ENCODE measurements at places on chromosomes 11 and 22.

- no peak for DNase-seq
Observed at GRCh38 chr22:44667276-44667675, 34.7 kb upstream of the PRR5 start.

GRCh38 chr22:48180631-48181030 is 1418.2 kb downstream of the TBC1D22A start:
- DNase-seq, result no peak

GRCh38 chr11:61762798-61763197 is 10.4 kb downstream of the MYRF start:
- no peak for DNase-seq

DNA sequence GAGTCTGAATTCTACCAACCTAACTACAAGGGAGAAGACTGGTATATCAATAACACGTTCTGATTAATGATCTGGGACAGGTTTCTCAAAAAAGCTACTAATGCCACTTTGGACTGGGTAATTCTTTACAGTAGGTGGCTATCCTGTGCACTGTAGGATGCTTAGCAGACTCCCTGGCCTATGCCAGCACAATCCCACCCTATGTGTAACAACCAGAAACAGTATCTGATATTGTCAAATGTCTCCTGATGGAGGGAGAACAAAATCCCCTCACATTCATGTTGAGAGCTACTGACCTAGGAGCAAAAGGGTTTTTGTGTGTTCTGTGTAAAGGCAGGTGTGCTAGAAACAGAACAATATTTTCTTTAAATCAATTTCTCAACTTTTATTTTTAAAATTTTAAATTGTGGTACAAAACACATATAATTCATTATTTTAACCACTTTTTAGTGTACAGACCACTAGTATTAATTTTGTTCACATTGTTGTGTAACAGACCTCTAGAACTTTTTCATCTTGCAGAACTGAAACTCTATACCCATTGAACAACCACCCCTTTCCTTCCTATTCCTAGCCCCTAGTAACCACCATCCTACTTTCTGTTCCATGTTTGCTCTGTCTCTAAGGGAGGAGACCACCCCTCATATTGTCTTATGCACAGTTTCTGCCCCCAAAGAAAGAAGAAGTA is 2.1 kb upstream of the MS4A6A start:
- DNase-seq, result no peak

DNA sequence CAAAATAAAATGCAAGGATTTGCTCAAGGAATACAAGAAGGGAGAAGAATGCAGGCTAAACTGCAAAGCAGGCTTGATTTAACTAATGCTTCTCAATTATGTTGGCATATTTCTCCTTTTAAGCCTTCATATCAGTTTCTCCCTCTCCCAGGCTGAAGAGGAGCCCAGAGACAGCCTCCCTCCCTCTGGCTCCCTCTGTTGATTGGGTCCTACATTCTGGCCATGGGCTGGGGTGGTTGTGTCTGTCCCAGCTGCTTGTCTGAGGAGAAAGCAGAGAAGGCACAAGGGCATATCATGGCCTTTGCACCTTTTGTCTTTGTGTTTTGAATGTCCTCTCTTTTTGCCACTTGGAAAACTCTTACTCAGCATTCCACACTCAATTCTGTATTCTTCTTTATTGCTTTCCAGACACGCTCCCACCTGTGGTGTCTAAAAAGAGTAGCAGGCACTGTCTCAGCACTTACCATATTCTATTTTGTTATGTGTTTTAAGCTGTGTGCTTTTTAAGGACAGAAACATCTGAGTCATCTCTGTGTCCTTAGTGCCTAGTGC is 77.4 kb downstream of the INSC start:
- no peak for DNase-seq

DNA sequence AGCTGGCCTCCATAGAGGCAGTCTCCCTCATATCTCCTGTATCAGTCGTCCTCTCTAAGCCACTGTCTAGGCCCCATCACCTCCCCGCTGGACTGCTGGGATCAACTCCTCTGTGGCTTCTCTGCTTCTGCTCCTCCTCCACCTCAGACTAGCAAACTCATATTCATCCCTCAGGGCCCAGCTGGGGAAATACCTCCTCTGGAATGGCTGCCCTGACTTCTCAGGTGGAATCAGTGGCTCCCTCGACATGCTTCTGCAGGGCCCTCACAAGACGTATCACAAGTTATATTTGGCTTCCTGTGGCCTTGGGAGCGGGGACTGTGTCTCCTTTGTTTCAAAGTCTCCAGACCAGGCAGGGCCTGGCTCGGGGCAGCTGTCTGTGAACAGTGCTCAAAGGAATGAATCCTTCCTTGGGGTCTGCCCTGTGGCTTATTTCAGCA is 10.0 kb downstream of the SLC29A2 start:
- DNase-seq, result no peak

- DNase-seq, result no peak
Observed at GRCh38 chr11:31110830-31111229, 258.7 kb downstream of the DCDC1 start.

DNA sequence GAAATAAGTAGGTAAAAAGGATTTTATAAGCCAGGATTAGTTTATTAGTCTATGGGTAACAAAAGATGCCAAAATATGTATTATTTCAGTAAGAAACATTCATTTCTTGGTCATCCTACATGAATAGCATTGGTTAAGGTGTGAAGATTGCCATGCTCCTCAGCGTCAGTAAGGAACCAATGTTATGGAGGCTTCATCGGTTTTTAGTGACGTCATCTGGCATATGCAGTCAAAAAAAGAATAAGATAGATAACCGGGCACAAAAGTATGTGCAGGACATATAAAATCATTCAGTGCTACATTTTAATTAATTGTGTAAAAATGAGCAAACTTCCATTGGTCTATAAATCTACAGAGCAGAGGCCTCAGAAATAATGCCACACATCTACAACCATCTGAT is 29.4 kb downstream of the TRIM5 start:
- DNase-seq, result no peak

DNA sequence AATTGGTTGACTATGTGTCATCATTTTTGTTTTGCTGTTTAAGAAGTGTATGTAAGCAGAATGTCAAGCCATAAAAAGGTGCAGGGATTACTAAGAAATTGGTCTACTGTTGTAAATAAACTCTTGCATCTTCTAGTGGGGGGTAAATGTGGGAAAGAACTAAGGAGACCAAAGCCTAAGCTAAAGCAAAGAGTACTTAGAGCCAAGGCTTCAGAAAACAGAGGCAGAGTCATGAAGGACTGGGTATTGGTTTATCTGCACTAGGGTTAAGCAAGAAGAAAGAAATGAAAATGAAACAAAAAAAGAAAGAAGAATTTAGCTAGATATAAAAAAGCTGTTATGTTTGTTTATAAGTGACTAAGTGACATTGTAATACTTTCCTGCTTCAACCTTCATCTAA is 628.1 kb downstream of the METTL15 start:
- DNase-seq, result no peak

- DNase-seq, result no peak
Observed at GRCh38 chr11:107567739-107568335, 2.3 kb upstream of the ALKBH8 start.

GRCh38 chr11:75244052-75244814 is 3.7 kb downstream of the TPBGL start:
- no peak for DNase-seq

DNA sequence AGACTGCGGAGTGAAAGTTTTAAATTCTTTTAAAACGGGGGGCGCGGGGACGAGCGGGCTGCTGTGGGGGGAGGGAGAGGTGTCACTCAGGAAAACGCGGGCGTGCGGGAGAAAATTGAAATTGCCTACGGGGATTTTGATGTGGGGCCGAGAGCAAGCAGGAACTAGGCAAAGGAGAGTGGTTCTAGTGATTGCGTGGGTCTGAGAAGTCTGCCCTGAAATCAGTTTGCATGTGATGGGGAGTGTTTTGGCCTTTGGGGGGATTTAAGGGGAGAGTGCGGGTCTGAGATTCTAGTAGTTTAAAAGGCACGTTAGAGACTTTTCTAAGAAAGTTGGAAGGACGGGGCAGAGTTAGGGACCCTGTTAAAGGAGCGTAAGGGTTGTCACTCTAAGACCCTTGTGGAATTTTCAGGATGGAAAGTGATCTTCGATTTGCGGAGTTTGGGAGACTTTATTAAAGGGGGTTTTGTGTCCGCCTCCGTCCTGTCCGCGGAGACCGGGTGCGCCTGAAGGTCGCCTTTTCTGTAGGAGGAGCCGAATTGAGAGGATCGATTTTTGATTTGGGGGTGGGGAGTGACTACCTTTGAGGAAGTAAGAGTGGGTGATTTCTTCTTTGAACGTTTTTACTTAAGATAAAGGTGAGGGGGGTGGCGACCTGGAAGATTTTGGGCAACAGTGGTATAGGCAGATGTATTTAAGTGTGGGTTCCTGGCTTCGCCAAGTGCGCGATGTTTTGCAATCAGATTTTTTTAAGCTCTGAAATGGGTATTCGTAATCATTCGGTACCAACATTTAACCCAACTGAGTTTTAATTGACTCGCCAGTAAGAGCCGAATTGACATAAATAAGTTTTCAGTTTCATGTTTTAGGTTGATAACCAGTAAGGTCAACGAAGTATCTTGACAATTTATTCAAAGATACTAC is 1.1 kb downstream of the EED start:
- DNase-seq, result peak; percentile 75

GRCh38 chr11:126383339-126384335 is 28.2 kb downstream of the ST3GAL4 start:
- no peak for DNase-seq

DNA sequence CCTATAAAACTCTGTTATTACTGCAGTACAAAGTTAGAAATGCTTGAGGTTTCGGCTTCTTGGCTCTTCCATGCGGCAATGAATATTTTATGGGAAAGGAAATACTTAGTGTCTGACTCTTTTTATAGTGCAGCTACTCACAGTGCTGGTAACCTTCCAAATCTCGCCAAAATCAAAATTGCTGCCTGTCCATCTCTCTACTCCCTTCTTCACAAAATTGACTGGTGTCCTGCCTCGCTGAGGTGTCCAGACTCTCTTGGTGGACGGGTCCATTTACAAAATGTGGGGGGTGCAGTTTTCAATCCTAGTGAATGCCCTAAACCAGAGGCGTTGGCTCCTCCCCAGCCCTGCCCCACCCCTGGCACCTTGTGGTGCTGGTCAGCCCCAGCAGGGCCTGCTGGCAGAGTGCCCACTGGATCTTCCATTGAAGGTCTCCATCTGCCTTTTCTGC is 73.5 kb downstream of the ZBTB16 start:
- DNase-seq, result no peak

DNA sequence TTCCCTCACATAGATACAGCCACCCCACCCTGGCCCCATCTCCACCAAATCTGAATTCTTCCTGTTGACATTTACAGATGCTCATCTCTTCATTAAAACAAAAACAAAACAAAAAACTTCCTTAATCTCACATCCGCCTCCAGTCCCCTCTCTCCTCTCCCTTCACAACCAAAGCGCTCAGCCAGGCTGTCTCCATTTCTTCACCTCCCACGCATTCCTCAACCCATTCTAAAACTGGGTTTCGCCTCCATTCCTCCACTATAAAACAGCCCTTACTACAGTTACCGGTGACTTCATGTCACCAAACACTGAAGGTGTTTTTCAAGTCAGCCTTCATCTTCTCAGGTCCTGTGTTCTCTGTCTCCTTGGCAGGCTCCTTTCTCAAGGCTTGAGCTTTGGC is 9.6 kb downstream of the BACE1-AS start:
- no peak for DNase-seq

GRCh38 chr11:10659339-10660216 is 34.0 kb downstream of the IRAG1 start:
- no peak for DNase-seq

- no peak for DNase-seq
Observed at GRCh38 chr11:76574406-76574805, 96.1 kb downstream of the LRRC32 start.

- no peak for DNase-seq
Observed at GRCh38 chr11:19664886-19665548, 47.6 kb upstream of the NAV2 start.

GRCh38 chr11:95605271-95605940 is 184.2 kb downstream of the FAM76B start:
- no peak for DNase-seq

- DNase-seq, result no peak
Observed at GRCh38 chr11:126336138-126336541, 19.3 kb upstream of the ST3GAL4 start.

- DNase-seq, result no peak
Observed at GRCh38 chr11:18310800-18311340, 11.1 kb downstream of the HPS5 start.

DNA sequence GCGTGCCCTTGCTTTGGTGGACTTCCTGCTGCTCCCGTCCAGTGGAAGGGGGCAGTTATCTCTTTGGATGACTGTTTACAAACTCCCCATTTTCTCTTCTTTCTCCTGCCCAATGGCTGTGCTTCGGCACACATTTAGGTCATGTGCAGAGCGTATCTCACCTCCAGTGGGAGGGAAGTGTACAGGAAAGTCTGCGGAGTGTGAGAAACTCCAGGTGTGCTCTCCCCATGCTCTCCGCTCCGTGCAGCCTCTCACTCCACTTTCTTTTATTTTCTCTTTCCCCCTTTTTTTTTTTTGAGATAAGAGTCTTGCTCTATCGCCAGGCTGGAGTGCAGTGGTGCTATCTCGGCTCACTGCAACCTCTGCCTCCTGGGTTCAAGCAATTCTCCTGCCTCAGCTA is 11.9 kb upstream of the TEF start:
- DNase-seq, result no peak

- DNase-seq, result no peak
Observed at GRCh38 chr11:75840522-75840921, 25.5 kb downstream of the UVRAG start.

GRCh38 chr11:61265357-61265756 is 24.4 kb downstream of the PGA5 start:
- DNase-seq, result no peak

DNA sequence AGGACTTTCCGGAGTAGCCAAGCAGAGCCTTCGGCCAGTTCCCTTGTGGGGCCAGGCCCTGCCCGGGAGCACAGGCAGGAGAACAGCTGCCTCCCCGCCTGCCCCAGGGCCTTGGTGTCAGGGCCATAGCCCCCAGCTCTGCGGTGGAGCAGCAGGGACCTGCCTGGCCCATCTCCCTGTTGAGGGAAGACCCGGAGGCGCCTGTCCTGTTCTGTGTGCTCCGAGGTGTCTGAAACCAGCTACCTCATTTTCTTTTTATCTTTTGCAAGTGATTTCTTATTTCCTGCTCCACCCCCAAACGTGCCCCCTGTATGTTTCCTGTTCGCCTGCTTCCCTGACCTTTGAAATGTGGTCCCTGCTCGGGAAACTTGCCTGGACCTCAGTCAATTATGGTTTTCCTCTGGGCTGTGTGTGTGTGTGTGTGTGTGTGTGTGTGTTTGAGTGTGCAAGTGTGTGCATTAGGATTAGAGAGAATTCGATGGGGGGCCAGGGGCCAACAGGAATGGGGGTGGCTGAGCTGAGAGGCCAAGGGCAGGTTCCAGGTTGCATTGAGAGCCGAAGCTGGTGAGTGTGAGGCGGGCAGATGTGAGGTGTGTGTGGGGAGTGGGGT is 19.1 kb downstream of the LRP5 start:
- DNase-seq, result no peak

Measured in NCI-H2081 (cell line).